ENCODE measurements at places on chromosomes 2 and 18. TPM values are rescaled to one million over a fixed set of nuclear protein-coding genes. Genes with fewer than 3 reads are reported as not detected.

GRCh38 chr18:46008531-46008930 is 41.4 kb upstream of the EPG5 start:
- DNase-seq: no peak

- peak; percentile 76 for DNase-seq
These were observed at the start of gene DNMT3A for GRCh38 chr2:25341753-25342371. DNMT3A (minus strand) TSS chr2:25341925; CDS start chr2:25313984, 27,941 bp downstream.

GRCh38 chr2:60496475-60496874 is 57.0 kb downstream of the BCL11A start:
- no peak for DNase-seq

DNA sequence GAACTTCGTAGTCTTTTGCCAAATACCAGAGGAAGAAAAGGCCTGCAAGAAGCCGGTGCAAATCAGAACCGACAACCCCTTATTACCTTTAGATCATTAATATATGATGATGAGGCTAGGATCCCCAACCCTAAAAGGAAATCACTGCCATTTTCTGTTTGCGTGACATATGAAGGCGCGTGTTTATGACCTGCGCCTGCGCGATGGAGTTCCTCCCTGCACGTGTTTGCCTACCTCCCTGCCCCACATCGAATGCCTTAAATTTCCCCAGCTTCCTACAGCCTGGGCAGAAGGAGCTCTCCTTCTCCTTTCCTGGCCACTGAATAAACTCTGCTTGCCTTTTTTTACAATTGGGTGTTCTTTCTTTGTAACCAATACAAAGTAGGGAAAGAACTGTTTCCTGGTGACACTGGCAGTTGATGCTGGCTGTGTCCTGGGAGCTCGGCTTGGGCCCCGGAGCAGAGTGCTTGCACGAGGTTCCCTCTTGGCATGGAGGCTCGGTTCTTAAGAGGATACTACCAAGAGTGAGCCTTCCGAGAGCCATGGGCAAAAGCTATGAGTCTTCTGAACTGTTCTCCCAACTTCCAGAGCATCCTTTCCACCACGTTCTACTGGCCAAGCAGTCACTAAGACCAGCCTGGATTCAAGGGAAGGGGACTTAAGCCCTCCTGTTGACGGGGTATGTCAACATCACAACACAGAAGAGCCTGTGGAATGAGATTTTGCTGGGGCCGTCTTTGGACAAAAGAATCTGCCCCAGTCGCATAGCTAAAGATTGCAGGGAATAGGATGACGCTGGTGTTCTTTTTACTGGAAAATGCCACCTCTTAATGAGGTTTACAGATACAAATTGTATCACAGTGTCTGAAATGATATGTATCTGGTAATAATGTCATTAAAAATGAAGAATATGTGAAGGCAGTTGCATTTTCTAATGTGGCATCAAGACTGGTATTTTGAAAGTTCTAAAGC is 179.8 kb downstream of the SH3BP4 start:
- DNase-seq: no peak

DNA sequence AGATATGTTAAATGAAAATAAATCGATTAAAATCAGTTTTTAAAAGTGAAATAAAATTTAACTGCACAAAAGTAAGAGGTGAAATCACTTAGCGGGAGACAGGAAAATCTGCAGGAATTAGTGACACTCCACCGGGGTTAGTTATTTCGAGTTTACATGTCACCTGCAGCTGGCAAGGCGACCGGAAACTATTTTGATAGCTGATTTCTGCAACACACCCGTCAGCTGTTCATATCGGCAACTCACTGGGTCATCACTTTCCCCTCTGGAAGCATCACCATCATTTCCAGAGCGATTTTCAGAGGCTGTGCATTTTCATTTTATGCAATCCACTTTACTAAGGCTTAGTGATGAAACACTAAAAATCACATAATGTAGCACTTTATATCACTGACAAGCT is 52.9 kb downstream of the PXDN start:
- no peak for DNase-seq

- DNase-seq: no peak
These were observed 75.3 kb downstream of the STK39 start for GRCh38 chr2:168172071-168172470.

DNA sequence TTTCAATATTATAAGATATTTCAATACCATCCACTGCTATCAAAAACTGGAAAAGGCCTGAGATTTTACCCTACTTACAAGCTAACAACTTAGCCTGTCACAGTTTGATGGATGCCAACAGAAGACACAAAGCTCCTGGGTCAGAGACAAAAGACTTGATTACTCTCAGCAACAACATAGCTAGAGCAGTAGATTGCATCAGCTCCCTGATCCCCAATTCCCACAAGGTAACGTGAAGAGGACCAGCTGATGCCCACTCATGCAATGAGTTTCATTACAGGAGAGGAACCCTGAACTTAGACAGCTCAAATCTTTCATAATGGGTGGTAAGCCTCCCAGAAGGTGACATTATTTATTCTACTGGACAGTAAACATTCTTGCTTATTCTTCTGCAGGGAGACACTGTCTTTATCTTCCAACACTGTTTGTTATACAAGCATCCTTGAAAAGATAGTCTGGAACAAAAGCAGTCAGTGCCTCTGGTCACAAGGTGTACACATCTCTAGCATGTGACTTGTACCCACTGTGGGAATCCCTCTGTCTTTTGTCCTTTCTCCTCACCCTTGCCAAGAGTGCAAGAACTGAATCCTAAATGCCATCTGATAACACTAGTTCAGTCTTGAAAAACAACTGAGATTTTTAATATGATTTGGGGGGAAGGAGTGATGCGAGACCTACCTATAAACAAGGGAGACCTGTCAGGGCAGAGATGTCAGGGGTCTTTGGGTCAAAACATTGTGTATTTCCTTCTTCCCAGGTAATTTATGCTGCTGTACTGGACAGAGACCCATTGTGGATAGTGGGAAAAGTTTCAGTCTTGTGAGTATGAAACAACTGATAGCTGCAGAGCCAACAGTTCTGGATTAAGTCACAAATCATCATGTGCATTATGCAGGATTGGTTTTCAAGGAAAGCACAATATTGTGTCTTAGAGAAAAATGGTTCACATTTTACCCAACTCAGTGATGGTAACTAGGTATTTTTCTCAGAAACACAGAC is 102.4 kb downstream of the AOX1 start:
- DNase-seq: no peak

DNA sequence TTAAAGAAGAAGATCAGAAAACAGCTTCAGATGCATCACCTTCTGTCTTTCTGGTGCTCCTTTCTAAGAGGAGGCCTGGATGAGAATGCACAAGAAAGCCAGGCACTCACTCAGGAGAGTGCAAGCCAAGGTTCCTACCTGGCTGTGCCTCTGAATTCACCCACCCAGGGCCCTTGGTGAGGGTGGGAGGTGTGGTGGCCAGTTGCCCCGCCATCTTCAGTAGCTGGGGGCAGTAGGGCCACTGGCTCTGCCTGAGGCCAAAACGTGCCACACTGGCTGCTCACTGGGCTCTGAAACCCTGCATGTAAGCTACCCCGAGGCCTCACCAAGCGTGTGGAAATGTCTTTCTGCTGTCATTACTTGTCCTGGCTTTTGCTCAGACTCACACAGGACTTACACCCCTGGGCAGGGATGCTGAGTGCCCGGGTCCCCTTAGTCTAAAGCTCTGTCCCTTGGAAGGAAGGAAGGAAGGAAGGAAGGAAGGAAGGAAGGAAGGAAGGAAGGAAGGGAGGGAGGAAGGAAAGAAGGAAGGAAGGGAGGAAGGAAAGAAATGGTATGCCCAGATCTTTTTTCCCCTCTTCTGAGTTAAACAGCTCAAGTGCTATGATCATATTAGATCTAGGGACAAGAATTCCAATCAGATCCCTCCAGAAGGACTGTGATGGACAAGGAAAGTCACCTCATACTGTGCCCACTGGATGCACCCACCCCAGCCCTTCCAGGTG is 8.5 kb upstream of the LBH start:
- DNase-seq: no peak

IL1RN gene
- total RNA-seq: 1.5 TPM

DNA sequence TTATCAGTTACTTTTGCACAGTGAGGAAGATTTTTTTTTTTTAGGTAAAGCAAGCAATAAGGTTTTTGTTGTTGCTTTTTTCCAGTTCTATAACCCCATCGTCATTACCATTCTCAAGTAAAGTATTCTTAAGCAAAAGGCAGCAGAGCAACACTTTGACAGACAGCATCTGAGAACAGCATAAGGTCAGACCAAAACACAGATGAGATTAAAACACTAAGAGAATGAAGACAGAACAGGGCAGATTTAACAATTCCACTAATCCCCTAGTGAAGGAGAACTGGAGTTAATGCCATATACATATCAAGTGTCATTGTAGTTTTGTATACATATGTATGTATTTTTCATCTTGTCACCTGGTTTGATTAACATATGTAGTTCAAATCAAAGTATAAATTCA is 290.2 kb downstream of the METTL4 start:
- DNase-seq: no peak

DNA sequence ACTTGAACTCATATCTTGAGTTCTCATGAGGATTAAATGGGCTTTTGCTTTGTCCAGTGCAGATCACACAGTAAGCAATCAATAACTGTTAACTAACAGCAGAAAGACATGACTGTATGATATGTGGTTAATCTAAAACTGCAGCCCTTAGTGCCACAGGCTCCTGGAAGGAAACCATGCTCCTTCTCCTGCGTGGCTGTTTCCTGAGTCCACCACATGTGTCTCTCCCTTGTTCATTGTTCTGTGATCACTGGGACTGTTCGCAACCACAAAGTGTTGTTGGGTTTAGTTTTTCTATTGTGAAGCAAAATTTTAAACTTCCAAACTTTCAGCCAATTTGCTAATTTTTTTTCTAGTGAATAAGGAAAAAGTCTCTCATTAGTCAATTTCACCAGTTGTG is 130.9 kb upstream of the PTPRM start:
- no peak for DNase-seq

KCNS3 gene
- 2.8 TPM for total RNA-seq

ITPRIPL1 gene
- total RNA-seq: 2.1 TPM

SKOR2 gene
- not detected for total RNA-seq

MAL gene
- 7.8 TPM for total RNA-seq

DNA sequence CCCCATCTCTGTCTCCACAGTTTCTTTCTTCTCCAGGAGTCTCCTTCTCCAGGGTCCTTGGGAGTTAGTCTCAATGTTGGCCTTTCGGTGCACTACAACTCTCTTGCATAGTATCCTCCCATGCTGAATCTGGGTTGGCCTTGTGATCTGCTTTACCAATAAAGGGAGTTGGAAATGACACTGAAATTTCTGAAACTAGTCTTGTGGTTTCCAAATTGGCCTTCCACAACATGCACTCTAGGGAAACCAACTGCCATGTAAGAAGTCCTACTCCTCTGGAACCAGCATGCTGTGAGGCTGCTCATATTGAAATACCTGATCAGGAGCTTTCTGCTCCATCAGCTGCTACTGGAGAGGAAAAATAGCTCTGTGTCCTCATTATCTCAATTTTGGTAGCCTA is 9.9 kb upstream of the ABHD3 start:
- no peak for DNase-seq

DNA sequence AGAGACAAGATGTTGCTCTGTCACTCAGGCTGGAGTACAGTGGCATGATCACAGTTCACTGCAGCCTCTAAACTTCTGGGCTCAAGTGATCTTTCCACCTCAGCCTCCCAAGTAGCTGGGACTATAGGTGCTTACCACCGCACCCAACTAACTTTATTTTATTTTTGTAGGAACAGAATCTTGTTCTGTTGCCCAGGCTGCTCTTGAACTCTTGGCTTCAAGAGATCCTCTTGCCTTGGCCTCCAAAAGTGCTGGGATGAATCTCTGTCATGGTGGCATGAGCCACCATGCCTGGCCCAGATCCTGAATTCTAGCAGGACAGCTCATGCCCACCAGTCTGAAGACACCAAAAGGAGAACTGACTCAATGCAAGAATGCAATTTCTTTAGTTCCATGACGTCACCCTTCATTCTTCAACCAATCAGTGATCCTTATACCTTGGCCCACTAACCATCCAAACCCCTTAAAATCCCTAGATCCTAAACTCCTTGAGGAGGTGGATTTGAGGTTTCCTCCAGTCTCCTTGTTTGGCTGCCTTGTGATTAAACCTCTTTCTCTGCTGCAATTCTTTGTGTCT is 25.6 kb upstream of the CXXC1 start:
- no peak for DNase-seq

GRCh38 chr2:106363791-106364190 is 104.4 kb downstream of the RGPD3 start:
- DNase-seq: no peak

CLEC4F gene
- 0.21 TPM for total RNA-seq

- DNase-seq: no peak
These were observed 197.1 kb upstream of the RAB12 start for GRCh38 chr18:8412117-8412516.

TBR1 gene
- total RNA-seq: not detected

GRCh38 chr2:221836095-221836494 is 264.0 kb upstream of the EPHA4 start:
- DNase-seq: no peak

DNA sequence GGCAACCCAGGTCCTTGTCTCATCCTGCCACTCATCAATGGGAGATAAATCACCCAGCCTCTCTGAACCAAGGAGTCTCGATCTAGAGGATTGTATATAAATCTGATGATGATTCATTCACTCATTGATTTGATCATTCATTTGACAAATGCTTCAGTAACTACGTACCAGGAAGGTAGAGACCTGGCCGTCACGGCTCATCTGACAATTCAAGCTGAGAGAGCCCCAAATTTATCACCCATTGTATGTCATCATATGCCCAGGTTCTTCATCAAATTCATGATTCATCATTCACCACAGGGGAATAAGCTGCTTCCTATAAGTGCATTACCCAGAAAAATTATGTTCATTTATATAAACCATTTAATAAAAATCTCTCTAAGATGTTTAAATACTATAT is 116.9 kb downstream of the FAM161A start:
- DNase-seq: no peak

All from left cardiac atrium (tissue), 4 donors.